ENCODE measurements at places on chromosomes 1 and 21. TPM values are rescaled to one million over a fixed set of nuclear protein-coding genes. Genes with fewer than 3 reads are reported as not detected.

DNA sequence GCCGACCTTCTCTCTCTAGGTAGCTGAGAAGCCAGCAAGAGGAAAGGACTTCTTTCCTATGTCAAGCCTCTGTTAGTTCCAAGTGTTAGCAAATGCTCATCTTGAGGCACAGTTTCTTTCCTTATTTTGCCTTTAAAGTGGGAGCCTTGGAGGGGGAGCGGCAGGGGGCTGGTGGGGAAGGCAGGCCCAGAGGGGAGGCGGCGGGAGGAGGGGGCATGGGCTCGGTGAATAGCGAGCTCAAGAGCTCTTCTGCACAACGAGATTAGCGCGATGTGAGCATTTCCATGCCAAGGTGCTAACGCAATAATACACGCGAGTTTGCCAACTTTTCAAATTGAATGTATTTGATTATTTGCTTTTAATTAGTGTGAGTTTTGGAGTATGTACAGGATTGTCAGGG, 372.6 kb downstream of the RPS6KC1 start:
- no peak for DNase-seq

Gene LCE1C
- not detected for total RNA-seq

- no peak for DNase-seq
Observed at GRCh38 chr1:71828431-71829012, 453.8 kb downstream of the NEGR1 start.

Gene RAB42
- 5.8 TPM for total RNA-seq
